KBM-7 (cell line): ENCODE measurements at places on chromosomes 13 and 19.

GRCh38 chr19:40750874-40751537, at the start of gene SNRPA:
SNRPA (plus strand) TSS chr19:40751203; CDS start chr19:40751409, 206 bp downstream.
- DNase-seq: peak; percentile 98

DNA sequence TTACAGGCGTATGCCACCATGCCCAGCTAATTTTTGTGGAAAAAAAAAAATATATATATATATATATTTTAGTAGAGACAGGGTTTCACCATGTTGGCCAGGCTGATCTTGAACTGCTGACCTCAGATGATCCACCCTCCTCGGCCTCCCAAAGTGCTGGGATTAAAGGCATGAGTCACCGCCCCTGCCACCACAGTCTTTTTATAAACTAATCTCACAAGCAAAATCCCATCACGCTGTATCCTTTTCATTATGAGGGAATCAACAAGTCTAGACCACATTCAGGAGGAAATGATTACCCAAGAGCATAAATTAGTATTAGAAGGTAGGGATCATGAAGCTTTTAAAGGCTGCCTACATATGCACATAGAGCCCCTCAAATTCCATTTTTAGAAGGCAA, 210.6 kb upstream of the NBEA start:
- no peak for DNase-seq

GRCh38 chr13:30346789-30347167, 39.4 kb upstream of the KATNAL1 start:
- DNase-seq: no peak

GRCh38 chr19:1255186-1256161, 7.1 kb downstream of the MIDN start:
- DNase-seq: no peak

DNA sequence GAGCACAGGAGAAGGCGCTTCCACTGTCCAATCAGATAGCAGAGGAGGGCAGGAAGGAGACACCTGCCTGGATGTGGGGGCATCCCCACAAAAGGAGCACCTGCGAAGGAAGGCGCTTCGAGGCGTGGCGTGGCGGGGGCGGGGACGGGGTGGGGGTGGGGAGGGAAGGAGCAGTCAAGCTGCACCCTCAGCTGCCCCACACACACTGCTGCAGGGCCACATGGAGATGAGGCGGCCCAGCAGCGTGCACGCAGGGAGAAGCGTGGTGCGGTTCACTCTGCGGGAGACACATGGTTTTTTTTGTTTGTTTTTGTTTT, 21.4 kb downstream of the ANKRD27 start:
- DNase-seq: no peak

DNA sequence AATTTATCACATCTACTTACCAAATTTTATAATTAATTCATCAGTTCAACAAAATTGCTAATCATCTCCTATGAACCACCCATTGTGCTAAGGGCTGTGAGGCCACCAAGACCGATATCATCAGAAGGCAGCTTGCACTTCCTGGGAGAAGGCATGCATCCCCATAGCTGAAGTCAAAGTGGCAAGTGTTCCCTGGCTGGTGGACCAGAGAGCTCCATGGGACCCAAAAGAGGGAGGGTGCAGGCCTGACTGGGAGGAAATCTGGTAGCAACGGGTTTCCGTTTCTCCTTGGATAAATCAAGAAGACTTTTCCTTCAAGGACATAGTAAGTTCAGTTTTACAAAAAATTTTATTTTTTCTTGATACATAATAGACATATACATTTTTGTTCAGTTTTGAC, 325.2 kb downstream of the FGF9 start:
- DNase-seq: no peak

- no peak for DNase-seq
These were observed 45.7 kb downstream of the F2RL3 start for GRCh38 chr19:16934489-16934888.

- DNase-seq: no peak
These were observed 39.6 kb upstream of the KLF12 start for GRCh38 chr13:74173822-74174221.

DNA sequence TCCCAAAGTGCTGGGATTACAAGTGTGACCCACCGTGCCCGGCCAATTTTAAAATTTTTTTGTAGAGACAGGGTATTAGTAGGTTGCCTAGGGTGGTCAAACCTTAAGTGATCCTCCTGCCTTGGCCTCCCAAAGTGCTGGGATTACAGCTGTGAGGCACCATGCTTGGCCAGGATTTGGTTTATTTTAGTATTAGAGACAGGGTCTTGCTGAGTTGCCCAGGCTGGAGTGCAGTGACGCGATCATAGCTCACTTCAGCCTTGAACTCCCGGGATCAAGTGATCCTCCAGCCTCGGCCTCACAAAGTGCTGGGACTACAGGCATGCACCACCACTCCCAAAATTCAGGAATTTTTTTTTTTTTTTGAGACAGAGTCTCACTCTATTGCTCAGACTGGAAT, 5.4 kb upstream of the ZNF414 start:
- DNase-seq: no peak

- no peak for DNase-seq
These were observed 184.0 kb upstream of the RFC3 start for GRCh38 chr13:33633701-33634545.

GRCh38 chr19:850979-851335, 1.1 kb upstream of the ELANE start:
- DNase-seq: no peak

DNA sequence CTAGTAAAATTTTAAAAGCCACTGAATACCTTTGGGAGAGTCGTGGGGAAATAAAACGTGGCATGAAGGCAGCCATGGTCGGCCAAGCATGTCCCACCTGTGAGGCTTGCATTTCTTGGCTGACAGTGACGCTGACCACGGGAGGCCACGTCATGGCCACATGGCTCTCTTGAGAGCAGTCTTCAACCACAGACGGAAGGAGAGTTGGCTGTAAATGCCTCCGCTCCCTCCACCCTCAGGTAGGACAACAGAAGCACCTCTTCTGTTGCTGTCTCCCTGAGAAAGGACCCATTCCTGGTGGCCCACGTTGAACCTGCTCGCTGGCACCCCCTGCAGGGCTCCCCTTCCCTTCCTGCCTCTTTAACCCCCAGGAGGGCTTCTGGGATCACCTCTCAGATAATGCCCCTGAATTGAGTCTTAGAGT, 10.6 kb upstream of the LRRC25 start:
- peak; percentile 80 for DNase-seq

DNA sequence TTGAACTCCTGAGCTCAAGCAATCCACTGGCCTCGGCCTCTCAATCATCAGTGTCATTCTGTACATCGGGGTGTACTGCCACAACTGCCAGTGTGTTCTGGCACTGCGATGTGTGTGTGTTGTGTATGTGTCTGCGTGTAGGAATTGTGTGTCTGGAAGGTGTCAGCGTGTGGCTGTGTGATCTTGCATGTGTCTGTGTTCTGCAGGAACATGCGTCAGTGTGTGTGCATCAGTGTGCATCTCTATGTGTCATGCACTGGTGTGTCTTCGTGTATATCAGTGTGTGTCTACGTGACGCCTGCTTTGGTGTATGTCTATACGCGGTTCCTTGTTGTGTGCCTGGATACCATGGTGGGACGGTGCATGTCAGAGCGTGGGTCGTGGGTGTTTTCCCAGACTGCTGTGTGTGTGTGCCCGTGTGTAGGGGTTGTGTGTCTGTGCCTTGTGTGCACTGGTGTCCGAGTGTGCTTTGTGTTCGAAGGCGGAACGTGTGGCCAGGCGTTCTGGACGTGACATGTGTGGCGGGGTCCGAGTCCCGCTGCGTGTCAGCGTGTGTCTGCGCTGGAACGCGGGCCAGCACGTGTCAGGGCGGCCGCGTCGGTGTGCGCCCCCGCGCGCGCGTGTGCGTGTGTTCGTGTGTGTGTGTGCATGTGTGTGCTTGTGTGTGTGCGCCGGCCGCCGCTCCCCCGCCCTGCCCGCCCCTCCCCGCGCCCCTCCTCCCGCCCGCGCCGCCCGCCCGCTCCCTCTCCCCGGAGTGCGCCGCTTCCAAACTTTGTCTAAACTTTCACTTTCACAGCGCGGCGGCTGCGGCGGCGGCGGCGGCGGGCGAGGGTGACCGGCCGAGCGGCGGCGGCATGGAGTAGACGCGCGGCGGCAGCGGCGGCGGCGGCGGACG, at the start of gene NFIX:
Gene NFIX (plus strand): TSS at position 775 of the 895 bp plus-strand sequence. CDS start 363 bp downstream, outside the sequence.
- peak; percentile 49 for DNase-seq

GRCh38 chr13:90547272-90547790, 800.2 kb upstream of the MIR17HG start:
- DNase-seq: no peak

DNA sequence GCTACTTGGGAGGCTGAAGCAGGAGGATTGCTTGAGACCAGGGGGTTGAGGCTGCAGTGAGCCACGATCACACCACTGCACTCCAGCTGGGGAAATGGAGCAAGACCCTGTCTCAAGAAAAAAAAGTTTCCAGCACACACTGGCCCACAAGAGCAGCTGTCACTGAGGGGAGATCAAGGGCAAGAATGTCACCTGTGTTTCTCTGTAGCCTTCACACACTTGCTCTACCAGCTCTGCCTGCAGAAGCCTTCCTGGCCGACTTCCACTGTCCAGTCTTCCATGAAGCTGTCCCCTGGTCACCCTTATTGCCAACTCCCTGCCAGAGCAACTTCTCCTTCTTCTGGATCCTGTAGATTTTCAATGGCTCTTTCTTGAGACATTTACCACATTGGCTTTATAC, 158.0 kb downstream of the KCTD15 start:
- DNase-seq: no peak

DNA sequence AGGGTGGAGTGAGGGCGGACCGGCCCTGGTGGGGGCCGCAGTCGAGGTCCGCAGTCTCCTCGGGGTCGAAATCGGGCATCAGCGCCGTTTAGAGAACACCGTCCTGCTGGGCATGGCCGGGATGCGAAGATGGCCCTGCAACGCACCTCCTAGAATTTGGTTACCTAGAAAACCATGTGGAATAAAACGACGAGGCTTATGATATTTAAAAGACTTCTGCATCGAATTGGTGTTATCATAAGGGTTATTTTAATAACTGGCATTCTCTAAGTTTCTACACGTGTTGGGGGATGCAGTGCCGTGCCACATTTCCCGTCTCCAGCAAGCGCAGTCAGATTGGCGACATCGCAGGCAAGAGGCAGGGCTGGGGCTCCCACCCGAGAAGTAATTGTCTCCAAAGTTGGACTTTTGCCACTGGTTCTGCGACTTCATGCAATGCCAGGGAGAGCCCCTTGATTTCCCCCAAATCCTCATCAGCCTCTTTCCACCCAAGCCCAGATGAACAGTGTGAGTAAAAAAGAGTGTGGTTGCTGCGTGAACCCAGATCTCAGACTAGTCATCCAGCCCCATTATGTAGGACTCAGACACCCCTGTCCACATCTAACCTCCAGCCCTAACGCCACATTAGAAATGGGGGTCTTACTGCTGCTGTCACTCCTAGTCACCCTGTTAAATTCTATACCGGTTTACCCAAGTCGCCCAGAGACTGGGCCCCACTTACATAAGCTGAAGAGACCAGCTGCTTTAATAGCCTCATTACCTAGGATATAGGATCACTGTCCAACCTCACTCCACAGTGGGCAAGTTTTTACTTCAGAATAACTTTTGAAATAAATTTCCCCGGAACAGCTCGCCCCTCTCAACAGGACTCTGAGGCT, 571 bp upstream of the DHRS12 start:
- DNase-seq: no peak

GRCh38 chr19:2783781-2784145, 690 bp upstream of the SGTA start:
- DNase-seq: no peak

DNA sequence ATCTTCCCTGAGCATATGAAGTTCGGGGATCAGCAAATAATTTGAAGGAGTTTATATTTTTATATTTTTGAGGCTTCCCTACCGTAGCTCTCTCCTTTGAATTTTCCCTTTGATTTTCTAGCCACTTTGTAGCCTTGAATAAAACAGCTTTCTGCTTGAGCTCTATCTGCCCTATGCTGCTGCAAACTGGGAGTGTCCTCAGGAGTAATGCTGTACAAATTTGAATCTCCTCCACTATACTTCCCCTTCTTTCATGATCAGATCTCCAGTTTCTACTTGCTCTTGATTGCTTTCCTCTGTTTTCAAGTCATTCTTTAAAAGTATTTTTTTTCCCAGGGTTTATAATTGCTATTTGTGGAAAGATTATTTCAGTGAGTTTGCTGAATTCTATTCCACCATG, 14.6 kb downstream of the PDS5B start:
- peak; percentile 41 for DNase-seq

DNA sequence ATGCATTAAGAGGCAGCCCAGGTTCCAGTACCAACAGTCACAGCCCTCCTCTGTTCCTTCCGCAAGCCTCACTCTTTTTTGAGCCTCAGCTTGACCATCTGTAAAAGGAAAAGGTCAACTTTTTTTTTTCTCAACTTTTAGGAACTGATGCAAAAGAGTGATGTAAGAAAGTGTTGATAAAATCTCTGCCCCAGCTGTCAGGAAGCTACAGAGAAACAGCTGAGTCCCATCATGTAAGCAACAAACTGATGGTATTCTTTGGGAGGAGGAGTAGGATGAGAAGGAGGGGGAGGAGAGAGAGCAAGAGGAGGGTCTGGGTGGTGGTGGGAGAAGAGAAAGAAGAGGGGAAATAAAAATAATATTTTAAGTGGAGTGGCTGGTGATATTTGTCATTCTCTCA, 233.9 kb upstream of the TSHZ3 start:
- no peak for DNase-seq

- no peak for DNase-seq
These were observed 166.9 kb downstream of the DLEU7 start for GRCh38 chr13:50676602-50677001.

GRCh38 chr13:111946214-111946613, 120.7 kb upstream of the SOX1 start:
- no peak for DNase-seq

GRCh38 chr13:30181888-30182651, 125.3 kb downstream of the KATNAL1 start:
- DNase-seq: no peak

GRCh38 chr13:44181931-44182330, 191.7 kb upstream of the SERP2 start:
- no peak for DNase-seq
